Right renal pelvis (tissue), 4 donors: ENCODE measurements at places on chromosomes 13 and 19.

DNA sequence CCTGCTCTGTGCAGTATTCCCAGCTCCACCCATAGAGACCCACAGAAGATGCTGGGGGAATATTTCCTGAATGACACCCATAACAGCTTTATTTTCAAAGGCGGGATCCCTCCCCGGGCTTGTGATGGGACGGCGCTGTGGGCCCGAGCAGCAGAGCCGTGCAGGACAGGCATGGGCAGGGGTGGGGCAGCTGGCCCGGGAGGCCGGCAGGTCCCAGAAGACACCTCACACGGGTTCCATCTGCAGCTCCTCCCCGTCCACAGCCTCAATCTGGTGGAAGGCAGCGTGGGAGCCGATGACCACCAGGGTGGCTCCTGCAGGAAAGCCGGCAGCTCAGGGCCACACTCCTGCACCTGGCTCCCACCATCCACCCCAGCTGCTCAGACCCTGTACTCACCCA, 2.5 kb downstream of the RABAC1 start:
- DNase-seq, result no peak

GRCh38 chr13:45779901-45780300, 71.7 kb downstream of the SIAH3 start:
- no peak for DNase-seq

GRCh38 chr19:31338069-31338776, 11.0 kb downstream of the TSHZ3 start:
- no peak for DNase-seq

- DNase-seq, result no peak
These were observed 44.8 kb downstream of the CCDC70 start for GRCh38 chr13:51906581-51906980.

DNA sequence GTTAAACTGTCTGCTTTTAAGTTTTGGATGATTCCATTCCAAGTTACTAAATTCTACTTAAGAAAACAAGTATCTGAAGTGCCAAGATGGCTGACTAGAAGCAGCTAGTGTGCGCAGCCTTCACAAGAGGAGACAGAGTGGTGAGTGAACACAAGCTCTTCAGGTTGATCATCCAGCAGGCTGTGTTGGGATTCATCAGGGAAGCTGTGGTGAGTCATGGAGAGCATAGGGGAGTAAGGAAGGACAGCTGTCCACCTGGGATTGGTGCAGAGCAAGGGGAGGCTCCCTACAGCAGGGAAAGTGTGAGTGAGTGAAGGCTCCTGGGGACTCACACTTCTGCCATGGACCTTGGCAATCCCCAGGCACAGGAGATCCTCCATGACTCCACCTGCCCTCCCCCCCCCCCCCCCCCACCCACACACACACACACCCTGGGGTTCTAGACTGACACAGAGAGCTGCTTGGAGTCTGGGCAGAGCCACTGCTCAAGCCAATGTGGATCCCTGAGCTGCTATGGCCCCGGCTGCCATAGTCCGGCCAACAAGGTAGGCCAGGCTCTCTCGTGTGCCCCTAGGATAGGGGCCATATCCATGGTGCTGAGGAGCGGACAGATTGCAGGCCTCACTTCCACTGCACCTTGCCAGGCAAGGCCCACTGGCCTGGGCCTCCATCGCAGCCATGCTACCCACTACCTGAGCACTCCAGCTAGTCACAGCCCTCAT, 23.5 kb downstream of the SLC25A15 start:
- DNase-seq, result no peak

GRCh38 chr13:50668049-50668448, 175.4 kb downstream of the DLEU7 start:
- no peak for DNase-seq

- DNase-seq, result no peak
These were observed 84.4 kb upstream of the SPATA13 start for GRCh38 chr13:24076109-24076508.

DNA sequence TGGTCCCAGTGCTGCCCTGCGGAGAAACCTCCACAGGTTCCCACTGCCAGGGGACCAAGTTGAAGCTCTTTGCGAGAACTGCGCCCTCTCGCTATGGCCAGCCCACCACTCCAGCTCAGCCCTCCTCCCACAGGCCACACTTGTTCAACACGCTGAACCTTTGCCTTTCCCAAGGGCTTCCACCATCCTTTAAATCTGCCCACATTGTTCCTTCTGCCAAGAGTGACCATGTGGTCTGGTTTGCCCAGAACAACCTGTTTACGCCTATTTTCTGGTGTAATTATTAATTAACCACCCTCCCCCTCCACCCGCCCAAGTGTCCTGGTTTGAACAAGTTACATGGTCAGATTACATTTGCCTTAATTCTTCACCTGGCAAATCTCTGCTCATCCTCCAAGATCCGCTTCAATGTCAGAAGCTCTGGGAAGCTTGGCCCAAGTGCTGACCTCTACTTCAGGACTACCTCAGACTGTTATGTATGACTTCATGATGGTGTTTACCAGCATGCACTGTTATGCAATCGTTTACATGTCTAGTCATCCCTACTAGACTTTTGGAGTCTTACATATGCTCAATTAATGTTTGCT, 12.0 kb upstream of the USP12 start:
- no peak for DNase-seq

DNA sequence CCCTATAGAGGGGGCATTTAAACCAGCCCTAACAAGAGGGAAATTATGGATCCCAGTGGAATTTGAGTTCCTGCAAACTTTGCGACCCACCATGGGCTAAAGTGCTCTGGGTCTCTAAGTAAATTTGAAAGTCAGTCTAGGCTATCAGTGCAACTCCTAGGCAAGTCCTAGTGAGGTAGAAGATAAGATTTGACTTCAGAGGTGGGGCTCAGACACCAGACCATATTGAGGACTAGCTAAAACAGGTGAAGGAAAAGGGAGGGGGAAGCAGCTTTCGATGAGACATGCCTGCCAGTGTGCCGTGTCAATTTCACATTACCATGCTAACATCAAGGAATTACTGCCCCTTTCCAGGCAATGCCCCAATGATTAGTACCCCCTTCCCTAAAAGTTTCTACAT, 38.4 kb downstream of the CD320 start:
- no peak for DNase-seq

DNA sequence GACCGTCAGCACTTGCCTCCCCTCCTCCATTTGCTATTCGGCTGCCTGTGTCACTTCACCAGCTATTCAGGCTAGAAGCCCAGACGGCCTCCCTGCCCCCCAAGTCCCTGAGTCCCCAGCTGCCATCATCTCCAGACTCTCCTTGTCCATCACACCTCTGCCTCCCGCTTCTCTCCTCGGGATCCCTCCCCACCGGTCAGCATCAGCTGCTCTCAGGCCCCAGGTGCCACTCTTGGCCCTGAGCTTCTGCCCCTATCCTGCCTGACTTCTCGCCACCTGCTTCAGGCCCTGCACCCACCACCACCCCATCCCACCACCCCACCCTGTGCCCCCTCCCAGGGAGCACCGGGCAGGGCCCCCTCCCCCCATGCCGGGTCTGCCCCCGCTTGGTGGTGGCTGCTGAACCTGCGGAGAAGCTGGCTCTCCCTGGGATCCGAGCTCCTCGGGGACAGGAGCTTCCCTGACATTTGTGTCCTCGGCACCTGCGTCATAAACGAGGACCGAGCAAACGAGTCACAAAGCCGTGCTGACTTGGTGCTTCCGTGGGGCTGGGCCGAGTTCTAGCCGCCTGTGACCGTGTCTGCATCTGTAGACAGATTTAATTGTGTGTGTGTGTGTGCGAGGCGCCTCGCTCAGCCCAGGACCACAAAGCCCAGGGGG, 70.3 kb upstream of the MCF2L start:
- DNase-seq, result no peak

DNA sequence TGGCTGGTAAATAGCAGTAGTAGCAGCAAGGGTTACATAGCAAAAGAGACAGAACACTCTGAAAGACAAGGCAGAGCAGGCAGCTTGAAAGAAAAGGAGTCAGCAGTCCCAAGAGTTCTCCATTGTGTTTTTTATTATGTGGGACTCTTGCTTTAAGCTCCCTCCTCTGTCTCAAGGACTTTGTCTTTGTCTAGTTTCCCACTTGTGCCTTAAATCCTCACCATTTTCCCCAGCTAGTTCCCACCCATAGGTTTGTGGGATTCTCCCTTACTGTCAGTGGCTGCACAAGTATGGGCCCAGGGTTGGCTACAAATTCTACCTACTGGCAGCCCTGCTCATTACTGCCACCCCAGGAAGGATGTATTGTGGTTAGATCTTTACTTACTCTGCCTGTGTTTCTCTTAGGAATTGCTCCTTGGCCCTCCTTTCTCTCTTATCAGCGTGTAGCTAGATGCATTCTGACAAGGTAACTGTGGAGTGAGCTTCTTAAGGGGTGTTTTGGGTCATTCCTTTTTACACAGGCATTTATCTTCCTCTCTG, 413.4 kb upstream of the PCDH9 start:
- DNase-seq, result no peak

GRCh38 chr13:62137629-62138405, 722.2 kb upstream of the PCDH20 start:
- no peak for DNase-seq

DNA sequence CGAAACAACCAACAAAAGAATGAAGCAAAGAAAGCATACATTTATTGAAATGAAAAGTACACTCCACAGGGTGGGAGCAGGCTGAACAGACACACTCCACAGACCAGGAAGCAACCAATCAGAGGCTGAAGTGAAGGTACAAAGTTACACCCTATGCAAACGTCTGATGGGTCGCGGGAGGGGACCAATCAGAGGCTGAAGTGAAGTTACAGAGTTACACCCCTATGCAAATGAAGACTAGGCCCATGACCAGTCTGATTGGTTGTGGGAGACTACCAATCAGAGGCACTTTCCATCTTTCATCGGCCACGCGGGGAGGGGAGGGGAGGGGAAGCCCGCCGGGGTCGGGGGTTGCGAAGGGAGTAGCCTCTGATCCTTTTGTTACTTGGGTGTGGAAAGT, 12.4 kb upstream of the FBL start:
- no peak for DNase-seq

DNA sequence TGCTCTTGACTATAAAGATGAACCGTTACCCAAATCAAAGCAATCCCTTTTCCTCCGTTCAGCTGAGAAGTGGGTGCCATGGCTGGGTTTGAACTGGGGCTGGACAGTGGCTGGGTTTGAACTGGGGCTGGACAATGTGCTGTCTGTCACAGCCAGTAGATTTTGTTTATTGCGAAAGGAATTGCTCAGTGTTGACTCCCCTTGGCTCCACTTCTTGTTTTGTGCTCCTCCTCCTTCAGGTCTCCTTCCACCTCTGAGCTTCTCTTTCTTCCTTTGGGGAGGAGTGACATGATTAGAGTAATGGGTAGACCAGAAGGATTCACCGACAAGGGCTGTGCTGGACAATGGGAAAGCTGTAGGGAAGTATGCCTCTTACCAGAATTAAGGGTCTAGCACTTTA, 19.4 kb upstream of the MBNL2 start:
- no peak for DNase-seq

GRCh38 chr13:96181911-96182310, 92.0 kb downstream of the HS6ST3 start:
- peak; percentile 9 for DNase-seq

GRCh38 chr13:38905081-38905480, 85.5 kb downstream of the STOML3 start:
- no peak for DNase-seq

DNA sequence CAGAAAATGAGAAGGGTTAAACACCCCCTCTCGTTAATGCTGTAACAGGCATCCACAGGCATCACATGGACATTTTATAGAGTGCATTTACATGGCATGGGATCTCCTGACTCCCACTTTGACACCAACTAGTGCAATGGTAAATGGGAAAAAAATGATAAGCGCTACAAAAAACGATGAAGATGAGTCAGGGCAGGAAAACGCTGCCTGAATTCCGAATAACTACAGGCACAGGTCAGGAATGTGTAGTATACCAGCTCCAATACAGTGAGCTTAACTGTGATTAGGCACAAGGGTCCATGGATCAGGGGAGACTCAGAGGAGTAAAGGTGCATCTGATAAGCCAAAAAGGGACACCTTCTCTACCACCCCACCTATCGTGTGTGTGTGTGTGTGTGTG, 223.6 kb downstream of the FOXO1 start:
- no peak for DNase-seq

DNA sequence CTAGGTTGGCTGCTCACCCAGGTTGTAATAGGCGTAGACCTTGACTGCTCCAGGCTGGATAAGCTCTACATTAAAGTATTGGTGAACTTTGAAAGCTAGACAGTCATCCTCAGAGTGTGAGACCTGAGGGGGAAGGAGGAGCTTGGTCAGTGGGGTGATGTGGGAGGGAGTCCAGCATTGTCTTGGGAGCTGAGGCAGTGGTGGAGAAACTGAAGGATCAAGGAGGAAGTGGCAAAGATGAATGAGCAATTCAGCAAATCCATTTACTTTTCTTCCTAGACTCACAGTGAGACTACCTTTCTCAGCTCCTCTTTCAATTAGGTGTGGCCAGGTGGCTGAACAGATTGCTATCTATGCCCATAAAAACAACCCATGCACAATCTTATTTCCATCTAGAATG, 10.2 kb upstream of the TNFSF14 start:
- DNase-seq, result no peak

- DNase-seq, result no peak
These were observed 11.3 kb downstream of the FPR1 start for GRCh38 chr19:51740356-51740755.

GRCh38 chr19:11131471-11131870, 24.1 kb downstream of the SPC24 start:
- no peak for DNase-seq

DNA sequence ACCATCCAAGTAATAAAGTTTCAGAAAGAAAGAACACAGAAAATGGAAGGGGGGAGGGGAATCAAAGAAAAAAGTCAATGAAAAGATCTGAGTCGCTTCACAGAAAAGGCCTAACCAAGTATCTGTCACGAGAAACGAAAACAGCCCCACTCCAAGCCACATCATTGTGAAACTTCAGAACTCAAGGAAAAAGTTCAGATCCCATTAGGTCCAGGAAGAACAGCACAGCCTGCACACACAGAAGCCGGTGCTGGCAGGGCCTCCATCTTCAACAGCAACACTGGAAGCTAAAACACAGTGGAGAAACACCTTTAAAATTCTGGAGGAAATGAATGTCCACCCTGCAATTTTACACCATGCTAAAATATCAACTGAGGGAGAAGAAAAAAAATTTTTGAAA, 8.0 kb downstream of the STK24 start:
- DNase-seq, result no peak

DNA sequence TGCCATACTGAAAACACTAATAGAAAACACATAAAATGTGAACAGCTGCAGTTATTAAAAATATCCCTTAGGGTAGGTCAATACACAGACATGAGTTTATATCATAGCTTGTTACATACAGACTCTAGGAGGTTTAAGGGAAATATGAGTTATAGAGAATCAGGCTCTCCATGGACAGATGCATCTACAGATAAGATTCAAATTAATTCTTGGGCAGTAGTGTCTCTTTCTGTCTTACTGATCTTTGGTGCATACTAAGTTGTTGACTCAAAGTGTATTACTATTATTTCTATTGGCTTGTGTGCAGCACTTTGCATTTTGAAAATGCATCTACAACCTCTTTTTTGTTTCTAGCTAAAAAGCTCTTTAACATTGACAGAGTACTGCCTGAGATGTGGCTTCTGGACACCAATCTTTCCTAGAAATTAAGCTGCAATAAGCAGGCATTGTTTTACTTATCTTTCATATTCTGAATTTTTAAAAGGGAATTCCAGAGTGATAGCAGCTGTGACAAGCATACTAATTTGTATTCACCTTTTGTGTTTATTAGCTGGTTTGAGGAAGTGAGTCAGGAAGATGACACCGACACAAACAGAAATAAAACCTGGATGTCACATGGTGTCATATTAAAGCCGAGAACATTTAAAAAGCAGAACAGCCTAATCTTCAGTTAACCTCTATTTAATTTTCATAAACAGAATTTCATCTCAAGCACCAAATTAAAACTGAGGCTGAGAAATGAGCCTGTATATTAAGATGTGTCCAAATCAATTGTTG, 399.0 kb downstream of the PCDH9 start:
- DNase-seq, result no peak
